ENCODE measurements at places on chromosomes 7 and 10.

DNA sequence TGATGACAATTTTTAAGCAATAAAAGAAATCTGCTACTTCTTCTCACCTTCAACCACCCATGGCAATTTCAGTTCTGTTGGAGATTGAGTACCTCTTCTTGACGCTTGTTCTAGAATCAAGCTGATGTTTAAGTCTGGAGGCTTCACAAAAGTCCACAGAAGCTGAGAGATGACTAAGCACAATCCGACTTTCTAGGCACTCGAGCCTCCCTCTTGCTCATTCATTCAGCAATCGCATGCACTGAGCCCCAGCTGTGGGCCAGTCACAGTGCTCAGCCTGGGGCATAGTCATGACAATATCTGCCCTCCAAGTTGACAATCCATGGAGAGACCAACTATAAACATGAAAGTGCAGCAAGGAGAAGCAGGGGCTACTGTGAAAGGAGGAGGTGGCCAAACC is 103.2 kb downstream of the IPMK start:
- DNase-seq, result no peak

GRCh38 chr10:18549105-18549504 is 102.3 kb downstream of the NSUN6 start:
- no peak for DNase-seq

- DNase-seq, result no peak
Measured at GRCh38 chr10:117716889-117717288, 174.3 kb downstream of the EMX2 start.

DNA sequence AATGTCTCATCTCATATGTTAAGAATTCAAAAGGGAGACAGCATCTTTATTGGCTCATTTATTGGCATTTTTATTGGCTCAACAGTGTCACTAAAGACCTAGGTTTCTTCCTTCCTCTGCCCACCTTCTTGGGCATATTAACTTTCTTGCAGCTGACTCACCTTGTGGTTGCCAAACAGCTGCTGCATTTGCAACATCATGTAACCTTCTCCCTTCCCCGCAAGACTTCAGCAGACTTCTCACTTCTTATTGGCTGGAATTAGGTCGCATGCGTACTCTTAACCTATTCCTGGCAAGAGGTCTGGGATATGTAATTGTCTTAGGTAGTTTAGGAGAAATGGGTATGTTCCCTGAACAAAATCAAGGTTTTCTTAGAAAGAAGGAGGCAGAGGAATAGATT is 263.2 kb downstream of the POU6F2 start:
- no peak for DNase-seq

DNA sequence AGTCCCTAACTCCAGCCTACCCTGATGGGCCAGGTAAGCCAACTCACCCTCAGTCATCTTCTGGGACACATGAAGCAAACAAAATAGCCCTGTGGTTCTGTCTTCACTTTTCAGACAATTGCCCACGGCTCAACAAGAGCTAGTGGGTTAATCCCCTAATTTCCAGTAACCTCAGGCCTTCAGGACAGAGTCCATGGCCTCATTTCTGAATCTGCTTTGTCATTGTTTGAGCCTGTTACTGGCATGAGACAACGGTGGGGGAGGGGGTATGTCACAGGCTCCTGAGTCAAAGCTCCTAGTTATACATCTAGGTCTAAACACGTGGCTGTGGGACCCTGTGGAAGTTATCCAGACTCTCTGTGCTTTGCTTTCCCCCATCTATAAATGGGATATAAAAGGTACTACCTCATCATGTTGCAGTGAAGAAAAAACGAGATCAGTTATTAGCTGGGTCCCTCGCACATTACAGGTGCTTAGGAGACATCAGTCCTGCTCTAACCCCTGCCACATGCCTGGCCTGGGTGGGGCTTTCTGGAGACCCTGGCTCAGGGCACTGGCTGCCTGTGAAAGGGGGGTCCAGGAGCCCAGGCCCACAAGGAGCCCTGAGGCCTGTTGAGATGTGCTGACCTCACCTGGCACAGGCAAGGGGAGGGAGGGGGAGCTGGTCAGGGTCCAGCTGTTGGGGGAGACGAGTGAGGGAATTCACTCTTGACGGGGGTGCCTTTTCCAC is 16.5 kb downstream of the MAT1A start:
- no peak for DNase-seq

DNA sequence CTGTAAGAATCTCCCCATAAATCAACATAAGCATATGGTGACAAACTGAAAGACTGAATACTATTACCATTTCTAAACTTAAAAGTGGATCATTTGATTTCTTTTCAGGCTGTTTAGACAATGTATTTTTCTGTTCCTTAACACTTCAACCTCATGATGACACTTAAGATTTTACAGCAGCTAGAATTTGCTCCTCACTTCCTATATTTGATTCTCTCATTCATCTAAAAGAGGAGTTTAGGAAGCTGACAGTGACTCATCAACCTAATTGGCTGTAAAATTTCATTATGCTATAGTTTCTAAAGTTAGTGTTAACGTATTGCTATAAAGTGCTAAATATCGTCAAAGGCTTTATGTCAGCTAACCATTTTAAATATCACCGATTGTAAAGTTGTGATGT is 478.7 kb downstream of the GRM8 start:
- no peak for DNase-seq

DNA sequence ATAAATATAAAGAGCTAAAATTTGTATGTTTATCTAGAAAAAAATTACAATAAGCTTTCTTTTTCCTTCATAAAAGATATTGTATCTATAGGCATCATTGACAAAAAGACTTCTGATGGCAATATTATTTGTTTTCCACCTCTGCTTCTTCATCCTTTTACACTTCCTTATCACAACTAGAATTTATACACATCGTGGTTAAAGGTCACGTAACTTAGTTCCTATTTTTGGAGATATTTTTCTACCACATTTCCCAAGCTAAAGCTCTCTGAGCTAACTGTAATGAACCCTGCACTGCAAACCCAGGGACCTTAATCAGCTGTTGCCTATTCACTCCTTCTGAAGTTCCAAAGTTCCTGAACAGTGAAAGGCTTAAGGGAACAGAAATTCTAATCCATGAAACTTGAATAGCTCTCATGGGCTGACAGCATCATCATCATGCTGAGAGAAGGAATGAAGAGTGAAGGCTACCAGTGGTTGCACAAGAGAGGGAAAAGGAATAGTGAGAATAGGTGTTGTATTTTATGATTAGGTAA is 106.1 kb upstream of the SLC13A1 start:
- DNase-seq, result no peak

- DNase-seq, result no peak
Measured at GRCh38 chr10:109875828-109876821, 47.2 kb downstream of the XPNPEP1 start.

DNA sequence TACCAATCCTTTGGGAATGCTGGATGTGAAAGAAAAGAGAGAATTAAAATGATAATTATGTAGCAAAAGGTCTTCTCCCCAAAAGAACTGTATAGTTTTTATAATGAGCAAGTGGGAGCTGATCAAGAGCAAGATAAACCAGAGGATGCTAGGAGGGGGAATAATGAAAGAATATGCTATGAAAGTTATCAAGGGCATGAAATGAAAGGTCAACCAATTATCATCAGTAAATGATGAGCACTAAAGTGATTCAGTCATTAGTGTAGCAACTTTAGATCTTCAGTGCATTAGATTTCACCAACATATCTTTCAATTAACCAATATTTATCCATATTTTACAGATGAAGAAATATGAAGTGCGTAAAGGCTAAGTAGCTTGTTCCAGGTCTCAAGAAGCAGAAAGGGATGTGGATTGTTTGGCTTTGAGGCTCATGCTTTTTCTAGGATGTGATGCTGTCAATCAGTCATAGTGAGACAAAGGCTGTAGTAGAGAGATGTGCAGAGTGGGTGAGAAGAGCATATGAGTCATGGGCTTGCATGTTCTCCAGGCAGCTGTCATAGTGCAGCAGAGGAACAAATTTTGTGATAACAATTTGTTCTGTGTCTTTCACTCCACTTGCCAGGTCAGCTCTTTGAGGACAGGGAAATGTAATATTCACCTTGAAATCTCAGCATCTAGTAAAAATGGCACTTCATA is 5.7 kb upstream of the OR2F2 start:
- no peak for DNase-seq

DNA sequence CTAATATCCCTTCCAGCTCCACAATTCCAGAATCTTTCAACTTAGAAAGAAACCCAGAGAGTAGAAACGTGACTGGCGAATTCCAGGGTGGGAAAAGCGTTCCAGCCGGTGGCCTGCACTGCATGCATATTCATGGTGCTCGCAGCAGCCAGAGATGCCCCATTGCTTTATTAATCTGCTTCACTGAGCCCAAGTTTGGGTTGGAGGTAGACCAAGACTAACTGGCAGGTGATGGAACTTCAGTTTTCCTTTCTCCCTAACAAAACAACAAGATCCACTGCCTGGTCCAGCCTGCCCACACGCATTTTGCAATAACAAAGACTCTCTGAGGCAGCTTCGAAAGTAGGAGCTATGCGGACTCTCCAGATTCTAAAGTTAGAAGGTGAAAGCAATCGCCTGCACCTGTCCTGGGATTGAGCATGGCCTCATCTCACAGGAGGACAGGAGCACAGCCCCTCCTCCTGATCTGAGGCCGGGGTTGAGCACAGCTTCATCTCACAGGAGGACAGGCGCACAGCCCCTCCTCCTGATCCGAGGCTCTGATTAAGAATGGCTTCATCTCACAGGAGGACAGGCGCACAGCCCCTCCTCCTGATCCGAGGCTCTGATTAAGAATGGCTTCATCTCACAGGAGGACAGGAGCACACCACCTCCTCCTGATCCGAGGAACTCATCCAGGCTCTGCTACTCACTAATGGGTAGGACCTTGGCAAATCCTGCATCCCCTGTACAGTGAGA is 127.8 kb upstream of the LANCL2 start:
- no peak for DNase-seq

DNA sequence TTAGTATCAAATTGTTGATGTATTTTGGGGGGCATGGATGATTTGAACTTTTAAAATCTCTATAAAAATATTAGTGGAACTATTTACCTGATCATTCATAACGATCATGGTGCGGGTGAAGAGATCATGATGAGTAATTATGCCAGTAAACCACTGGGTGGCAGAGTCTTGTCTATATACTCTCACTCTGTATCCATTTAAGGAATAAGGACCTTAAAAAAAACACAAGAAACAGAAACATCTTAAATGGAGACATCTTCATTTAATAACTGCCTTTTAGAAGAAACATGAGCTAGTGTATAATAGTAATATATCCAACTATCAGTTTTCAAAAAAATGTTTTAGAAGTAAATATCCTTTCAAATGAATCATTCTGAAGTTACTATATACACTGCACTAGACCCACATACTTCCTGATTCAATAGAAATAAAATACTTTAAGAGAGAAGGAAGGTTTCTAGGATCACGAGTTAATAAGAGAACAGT is 84.0 kb downstream of the NRBF2 start:
- DNase-seq, result no peak

GRCh38 chr7:36961693-36962092 is 237.4 kb upstream of the AOAH start:
- no peak for DNase-seq

GRCh38 chr7:1314908-1315450 is 82.3 kb downstream of the UNCX start:
- no peak for DNase-seq

DNA sequence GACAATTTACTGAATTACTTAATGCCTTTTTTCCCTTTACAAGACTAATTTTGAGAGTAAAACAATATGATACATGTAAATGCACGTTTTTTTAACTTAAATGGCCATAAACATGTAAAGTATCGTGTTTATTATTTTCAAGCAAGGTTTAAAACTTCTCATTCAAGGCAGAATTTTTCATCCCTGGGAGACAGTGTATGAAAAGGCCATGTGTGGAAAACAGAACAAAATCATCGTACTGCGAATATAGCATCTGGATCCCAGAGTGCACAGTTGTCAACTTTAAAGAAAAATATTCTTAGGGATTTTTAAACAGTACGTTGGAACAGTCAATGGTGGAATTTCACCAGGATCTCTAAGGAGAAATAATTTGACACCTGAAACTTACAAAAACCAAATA is 1.1 kb upstream of the RAB11FIP2 start:
- no peak for DNase-seq

- DNase-seq, result no peak
Measured at GRCh38 chr7:8125680-8126444, 136.1 kb downstream of the ICA1 start.

DNA sequence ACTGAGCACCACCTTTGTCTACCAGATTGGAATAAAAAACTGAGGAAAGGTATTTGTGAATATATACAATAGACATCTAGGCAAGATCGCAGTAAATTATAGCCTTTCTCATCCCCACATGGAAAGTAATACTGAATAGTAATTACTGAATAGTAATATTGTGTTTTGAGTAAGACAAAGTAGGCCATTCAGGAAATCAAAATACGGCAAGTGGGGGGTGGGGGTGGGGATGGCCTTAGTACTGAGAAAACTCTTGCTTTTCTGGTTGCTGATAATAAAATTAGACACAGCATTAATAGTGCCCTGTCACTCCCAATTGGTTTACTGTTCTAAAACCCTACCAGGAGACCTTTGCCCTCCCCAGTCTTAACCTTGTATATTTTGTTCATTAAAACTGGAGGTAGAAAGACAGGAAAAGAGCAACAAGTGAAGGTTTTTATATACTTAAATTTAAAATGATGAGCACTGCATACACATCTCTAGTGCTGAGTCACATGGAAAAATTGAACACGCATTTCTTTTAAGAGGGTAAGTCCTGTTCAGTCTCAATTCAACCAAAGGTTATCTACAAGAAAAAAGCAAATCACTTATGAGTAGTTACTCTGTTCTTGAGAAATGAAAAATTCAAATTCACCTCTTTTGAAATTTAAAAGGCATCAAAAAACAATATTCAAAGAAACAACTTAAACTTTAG is 65.6 kb downstream of the IGF2BP3 start:
- no peak for DNase-seq

DNA sequence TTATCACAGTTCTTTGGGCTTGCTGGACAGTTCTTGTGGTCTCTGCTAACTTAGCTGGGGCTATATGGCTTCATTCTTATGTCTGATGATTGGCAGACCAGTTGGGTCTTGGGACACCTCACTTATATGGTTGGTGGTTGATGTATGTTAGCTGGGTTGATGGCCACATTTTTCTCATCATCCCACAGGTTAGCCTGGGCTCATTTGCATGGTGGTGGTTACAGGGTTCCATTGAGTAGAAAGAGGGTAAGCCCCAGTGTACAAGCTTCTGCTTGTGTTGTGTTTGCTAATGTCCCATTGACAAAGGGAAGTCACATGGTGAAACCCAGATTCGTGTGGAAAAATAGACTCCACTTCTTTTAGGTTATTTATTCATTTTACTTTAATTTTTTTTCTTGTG is 40.6 kb downstream of the TMEM60 start:
- no peak for DNase-seq

DNA sequence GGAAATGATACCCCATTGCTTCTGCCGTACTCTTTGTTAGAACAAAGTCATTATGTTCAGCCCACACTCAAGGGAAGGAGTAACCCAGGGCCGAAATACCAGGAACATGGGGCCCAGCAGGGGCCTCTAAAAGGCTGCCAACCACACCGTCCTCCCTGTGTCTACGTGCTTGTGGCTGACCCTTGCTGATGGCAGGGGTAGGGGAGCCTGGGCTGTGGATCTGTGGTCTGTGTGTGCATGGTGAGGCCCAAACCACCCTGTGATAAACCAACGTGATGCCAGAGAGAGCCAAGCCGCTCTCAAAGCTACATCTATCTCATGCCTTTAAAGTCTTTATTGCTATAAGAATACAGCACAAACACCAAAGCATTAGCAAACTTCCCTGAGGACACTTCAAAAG is 159.2 kb downstream of the CCDC3 start:
- DNase-seq, result no peak

Data from WTC11 (cell line).